Activated CD4-positive, CD25-positive, alpha-beta regulatory T cell (primary cell): ENCODE measurements at places on chromosomes 1 and 21.

GRCh38 chr1:20366056-20366462, 75.4 kb downstream of the VWA5B1 start:
- DNase-seq = no peak

DNA sequence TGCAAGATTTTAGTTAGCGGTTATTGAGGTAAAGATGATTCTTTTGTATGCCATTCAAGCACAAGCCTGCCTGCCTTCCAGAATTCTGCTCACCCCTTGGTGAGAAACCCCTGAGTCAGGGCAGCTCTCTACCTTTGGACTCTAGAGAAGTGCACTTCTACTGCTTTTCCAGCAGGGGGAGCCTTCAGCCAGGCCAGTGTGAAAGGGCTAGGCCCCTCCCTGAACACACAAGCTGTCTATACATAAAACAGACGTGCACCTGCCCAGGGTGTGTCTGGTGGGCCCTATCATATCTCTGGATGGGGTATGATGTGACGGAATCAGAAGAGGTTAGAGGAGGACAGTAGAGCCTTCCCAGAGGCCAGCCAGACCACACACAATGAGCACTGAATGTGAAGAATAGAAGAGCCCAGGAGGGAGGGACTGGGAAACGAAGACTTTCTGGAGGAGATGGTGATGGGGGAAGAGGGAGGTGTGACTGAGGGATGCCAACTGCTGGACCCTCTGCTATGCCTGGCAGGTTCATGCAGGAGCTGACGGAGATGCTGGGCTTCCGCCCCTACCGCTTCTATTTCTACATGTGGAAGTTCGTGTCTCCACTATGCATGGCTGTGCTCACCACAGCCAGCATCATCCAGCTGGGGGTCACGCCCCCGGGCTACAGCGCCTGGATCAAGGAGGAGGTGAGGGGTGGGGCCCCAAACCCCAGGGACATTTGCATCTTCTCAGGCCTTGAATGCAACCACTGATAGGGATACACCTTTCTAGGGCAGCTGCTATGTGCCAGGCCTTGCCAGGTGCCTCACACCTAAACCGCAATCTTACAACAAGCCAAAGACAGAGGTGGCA, 13.0 kb upstream of the KCNC4 start:
- DNase-seq = peak; percentile 11

GRCh38 chr1:230140221-230141020, 73.4 kb downstream of the GALNT2 start:
- no peak for DNase-seq

GRCh38 chr1:183910845-183911244, 105.9 kb downstream of the RGL1 start:
- DNase-seq = no peak

DNA sequence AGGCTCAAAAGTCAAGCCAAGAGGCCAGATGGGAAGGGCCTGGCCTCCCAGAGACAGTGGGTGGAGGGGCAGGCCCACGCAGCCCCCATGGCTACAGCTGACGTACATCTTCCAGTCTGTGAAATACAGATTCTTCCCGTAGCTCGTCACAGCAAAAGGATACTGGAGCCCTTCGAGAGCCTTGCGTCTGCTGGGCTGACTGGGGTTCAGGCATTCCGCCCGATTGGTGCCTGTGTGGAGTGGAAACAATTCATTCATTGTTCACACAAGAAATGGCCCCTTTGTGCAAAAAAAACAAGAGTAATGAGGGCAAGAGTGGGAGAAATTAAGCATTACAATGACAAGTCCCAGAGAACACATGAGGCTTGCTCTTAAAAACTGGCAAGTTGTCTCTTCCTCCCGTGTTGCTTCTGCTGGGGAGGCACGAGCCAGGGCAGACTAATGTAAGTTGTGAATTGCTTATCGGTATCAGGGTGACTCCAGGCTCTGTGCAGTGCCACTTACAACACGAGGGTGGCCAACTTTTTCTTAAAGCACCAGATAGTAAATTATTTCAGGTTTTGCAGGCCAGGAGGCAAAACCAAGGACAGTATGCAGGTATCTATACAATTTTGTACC, 85.1 kb downstream of the NID1 start:
- no peak for DNase-seq

- DNase-seq = no peak
Measured at GRCh38 chr1:215202868-215203267, 120.3 kb downstream of the KCNK2 start.

DNA sequence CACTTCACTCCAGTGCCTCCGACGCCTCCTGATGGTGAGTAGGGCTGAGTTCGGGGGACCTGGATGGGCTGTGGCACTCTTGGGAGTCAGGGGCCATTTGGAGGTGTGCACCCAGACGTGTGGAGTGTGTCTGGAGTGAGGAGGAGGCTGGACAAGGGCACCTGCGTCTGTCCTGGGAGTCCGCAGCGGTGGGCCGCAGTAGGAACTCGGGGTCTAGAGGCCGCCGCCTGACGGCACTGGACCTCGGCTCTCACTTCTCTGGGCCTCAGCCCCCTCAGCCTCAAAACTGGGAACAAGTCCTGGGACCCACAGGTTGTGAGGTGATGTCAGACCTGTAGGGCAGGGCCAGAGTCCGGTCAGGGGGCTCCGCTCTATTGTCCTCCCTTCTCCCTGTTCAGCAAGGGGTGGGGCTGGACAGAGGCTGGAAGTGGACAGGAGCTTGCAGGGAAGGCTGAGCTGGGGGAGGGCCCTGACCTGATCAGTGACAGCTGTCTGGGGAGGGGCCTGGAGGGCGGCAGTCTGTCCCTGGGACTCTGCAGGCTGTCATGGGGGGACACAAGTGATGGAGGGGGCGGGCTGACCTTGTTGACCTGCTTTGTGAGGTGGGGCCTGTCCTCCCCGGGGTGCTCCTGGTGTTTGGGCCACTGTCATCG, 15.5 kb downstream of the AGRN start:
- no peak for DNase-seq

GRCh38 chr1:24091971-24092482, 19.9 kb downstream of the MYOM3 start:
- no peak for DNase-seq

GRCh38 chr21:20004367-20004766, 993.8 kb upstream of the NCAM2 start:
- DNase-seq = no peak

- peak; percentile 11 for DNase-seq
Measured at GRCh38 chr1:148318123-148318903, 164.8 kb downstream of the PPIAL4G start.

DNA sequence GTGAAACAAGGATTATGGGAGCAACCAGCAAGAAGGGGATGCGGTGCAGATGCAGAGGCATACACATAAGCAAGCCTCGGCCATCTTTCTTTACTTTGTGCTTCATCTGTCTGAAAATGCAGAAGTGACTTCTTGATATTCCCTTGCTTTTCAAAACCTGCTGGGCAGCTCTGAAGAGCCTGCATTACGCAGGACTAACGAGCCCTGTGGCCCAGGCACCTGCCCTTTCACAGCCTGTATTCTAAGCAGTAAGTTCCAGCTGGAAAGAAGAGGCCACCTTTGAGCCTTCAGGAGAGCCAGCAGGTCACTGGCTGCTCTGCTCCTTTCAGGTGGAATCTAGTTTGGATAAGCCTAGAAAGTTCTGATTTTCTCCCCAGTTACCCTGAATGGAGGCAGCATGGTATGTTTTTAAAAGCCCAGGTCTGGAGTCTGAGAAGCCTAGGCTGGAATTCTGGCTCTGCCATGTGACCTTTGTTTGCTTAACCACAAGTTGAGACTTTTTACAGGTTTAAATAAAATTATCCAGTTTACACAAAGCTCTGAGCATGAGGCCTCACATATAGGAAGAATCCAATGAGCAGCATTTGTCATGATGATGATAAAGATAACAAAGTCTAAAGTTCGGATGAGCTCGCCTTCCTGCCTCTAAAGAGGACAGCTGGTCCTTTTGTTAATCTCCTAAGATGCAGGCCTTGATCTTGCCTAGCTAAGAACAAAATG, 122.9 kb downstream of the UBR4 start:
- DNase-seq = no peak

DNA sequence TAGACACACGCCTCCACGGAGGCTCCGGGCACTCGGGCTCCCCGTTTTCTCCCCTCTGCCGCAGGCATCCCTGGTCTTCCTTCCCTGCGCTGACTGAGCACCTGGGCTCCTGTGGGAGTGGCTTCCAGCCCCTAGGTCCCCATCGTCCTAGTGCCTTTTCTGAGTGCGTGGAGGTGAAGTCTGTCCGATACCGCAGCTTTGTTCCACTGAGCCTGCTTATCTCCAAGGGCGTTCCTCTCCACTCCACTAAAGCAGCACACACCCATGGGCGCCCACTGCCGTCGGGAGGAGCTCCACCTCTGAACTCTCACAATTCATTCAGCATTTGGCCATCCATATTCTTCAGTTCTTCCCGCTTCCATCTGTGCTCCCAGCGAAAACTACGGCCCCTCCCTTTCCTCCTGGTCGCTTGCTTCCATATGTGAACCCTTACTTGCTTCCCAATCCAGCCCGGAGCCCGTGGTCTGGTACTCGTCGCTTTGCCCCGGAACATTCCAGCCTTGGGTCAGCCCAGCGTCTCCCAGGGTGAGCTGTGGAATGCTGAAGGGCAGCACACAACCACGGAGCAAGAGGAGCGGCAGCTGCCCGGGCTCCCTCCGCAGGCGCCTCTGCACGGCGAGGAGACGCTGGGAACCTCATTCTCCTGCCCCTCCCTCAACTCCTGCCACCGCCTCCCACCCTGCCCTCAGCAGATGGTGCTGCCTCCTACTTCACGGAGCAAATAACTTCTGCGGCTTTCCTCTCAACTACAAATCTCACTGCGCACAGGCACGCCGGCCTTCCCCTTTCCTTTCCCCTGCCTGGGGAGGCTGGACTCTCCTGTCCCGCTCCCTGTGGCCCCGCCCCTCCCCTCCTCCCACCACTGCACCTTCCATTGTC, 27.5 kb downstream of the ATP8B2 start:
- no peak for DNase-seq

- DNase-seq = no peak
Measured at GRCh38 chr1:32494196-32494595, 29.3 kb downstream of the ZBTB8B start.

- DNase-seq = no peak
Measured at GRCh38 chr1:51325391-51325790, 5.0 kb downstream of the TTC39A start.

DNA sequence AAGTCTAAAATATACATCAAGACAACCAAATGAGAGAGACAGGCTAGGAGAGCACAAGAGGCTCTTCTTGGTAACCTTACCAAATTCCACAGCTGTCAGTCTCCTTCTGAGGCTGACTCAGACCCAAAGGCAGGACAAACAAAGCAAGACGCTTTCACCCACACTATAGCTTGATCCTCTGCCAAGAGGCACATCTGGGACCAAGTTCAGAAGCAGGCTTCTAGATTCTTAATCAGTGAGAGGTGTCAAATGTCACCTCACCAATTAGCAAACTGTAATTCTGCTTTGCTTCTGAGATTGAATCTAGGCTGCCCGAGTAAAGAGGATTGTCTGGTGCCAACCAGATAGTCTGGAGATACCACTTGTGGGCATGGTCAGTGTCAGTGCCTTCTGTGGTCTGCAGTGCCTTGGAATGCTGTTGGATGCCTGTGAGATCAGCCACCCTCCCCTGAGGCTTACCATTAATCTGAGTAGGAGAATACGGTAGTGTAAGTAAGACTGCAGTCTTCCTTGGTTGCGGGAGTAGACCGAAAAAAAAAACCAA, 151.0 kb downstream of the FMN2 start:
- DNase-seq = no peak

GRCh38 chr1:100456880-100457279, 81.1 kb upstream of the GPR88 start:
- no peak for DNase-seq

DNA sequence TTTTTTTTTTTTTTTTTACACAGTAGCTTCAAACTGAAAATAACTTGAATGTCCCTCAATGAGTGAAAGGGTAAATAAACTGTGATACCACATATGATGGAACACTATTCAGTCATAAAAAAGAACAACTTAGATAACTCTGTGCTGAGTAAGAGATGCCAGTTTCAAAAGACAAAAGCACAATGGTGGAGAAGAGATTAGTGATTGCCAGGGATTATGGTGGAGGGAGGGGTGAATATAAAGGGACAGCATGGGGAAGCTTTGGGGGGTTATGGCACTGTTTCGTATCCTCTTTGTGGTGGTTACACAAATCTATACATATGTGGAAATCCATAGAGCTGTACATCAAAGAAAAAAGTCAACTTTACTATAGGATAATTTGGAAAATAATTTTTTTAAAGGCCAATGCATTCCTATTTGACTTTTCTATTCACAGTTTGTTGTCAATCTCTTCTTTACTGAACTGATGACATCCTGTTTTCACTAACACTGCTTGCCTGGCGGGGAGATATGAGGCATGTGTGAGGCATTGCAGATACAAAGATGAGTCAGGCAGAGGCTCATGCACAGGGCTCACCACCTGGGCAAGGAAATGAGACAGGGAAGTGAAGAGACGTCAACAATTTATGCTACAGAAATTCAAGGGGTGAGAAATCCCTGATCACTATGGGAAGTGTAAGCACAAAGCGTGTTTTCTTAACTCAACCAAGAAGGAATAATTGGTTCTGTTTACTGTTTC, 302.7 kb downstream of the DUSP10 start:
- DNase-seq = peak; percentile 24

- DNase-seq = no peak
Measured at GRCh38 chr1:150730130-150730721, 9.5 kb upstream of the HORMAD1 start.

DNA sequence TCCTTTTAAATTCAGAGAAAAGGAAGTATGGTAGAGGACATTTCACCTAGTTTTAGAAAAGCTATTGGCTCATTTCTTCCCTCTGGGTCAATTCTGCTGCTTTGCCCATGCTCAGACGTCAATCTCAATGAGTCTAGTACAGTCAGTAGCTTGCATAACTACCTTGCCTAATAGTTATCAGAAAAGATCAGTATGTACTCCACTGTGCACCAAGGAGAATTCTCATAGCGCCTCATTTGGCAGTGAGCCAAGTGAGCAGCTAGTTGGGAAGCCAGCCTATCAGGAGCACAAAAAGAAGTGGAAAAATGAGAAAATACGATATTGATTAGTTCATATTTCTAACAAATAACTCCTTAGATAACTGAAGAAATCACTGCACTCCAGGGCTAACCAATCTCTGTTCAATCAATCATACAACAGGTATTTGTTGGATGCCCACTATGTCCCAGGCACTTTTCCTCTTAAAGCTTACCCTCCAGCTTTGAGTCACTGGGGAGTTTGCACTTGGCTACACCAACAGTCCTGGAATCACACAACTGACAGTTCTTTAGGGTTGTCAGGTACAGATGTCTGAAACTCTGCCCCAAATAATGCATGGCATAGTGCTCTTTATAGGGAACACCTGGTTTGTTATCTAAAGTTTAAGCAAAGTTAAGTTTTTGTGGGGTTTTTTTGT, 50.2 kb downstream of the PRDX6 start:
- DNase-seq = no peak

- DNase-seq = no peak
Measured at GRCh38 chr21:36567216-36567885, 87.4 kb upstream of the CLDN14 start.

DNA sequence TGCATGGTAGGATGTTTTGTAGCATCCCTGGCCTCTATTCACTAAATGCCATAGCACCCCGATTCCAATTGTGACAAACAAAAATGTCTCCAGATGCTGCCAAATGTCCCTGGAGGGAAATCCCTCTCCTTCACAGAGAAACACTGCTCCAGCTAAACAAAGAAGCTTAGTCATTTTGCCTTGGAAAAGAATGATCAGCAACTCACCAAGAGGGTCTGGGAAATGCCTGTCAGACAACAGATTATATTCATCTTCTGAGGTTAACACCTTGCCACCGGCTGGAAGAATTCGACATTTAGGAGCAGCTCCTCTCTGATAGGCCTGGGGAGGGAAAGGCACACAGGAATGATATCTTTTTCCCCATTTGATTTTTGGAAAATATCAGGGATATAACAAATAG, 84.4 kb downstream of the NIBAN1 start:
- no peak for DNase-seq
